Kidney epithelial cell (primary cell): ENCODE measurements at places on chromosomes 4 and X. TPM values are rescaled to one million over a fixed set of nuclear protein-coding genes. Genes with fewer than 3 reads are reported as not detected.

- DNase-seq, result no peak
Measured at GRCh38 chrX:24081661-24082154, 27.0 kb downstream of the EIF2S3 start.

GRCh38 chr4:133270021-133270570, 121.0 kb downstream of the PCDH10 start:
- DNase-seq, result no peak

- DNase-seq, result no peak
Measured at GRCh38 chrX:7252013-7252610, 104.2 kb upstream of the PUDP start.

GRCh38 chr4:94621491-94622080, 136.2 kb upstream of the BMPR1B start:
- no peak for DNase-seq

DNA sequence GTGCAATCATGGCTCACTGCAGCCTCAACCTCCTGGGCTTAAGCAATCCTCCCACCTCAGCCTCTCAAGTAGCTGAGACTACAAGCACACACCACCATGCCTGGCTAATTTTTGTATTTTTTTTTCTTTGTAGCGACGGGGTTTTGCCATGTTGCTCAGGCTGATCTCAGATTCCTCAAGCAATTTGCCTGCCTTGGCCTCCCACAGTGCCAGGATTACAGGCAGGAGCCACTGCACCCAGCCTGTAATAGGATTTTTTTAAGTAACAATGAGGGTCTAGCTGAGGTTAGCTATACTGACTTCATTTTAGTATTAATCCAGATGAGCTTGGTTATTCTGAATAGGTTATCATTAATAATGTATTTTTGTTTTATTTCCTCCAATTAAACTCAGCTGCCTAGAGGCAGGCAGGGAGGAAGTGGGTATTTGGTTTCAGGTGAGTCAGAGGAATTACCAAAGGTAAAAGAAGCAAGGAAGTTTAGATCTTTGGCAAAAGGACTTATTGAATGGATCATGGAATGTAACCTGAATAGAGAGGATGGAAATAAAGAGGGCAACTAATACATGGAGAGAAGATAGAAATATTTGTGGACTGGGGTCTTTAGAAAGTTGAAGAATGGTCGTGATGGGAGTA, 1023.3 kb upstream of the TENM3 start:
- no peak for DNase-seq

GRCh38 chr4:106172861-106173260, 143.1 kb downstream of the TBCK start:
- no peak for DNase-seq

- DNase-seq, result no peak
Measured at GRCh38 chr4:172207258-172207657, 394.1 kb downstream of the GALNTL6 start.

- DNase-seq, result no peak
Measured at GRCh38 chr4:110780538-110780937, 157.7 kb upstream of the PITX2 start.

DNA sequence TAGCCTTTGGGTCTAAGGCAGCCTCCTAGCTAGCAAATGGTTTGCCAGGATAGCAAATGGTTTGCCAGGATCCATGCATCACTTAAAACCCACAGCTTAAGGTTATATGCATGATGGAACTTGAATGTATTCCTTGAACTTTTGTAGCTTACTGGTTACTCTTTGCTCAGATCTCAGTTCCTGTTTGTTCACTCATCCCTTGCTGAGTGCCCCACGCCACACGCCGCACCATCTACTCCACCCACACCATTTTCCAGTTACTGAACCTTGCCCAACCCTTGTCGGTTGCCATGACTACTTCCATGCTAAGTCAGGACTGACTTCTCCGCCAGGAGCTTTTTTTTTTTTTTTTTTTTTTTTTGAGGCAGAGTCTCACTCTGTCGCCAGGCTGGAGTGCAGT, 29.5 kb upstream of the XIAP start:
- peak; percentile 94 for DNase-seq

DNA sequence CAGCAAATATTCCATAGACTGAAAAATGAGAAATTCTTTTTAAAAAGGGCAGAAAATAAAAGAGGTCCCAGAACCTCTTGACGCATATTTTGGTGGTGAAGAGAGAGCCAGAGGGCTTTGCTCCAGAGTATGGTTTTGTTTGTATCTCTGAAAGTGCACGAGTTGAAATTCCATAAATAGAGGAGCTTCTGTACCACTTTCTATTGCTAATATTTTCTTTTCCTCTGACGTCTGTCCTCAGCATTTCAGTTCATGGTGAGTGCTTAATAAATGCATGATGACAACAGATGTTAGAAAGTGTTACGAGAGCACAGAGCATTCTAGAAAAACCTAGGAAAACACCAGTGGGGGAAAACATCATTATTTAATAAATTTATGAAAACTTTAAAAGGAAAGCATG, 145.6 kb downstream of the AMELX start:
- no peak for DNase-seq

GRCh38 chr4:165096776-165097175, 15.9 kb downstream of the TMEM192 start:
- no peak for DNase-seq

- no peak for DNase-seq
Measured at GRCh38 chr4:155040031-155040430, 168.4 kb upstream of the NPY2R start.

The ANXA5 gene
- total RNA-seq, result 334 and 356 TPM in 2 replicates

The SHROOM3 gene
- total RNA-seq, result 42.5 and 45.1 TPM in 2 replicates

The TBX22 gene
- not detected in 2 replicates for total RNA-seq

The SNCA gene
- total RNA-seq, result 7.6 and 8.7 TPM in 2 replicates

The MXRA5 gene
- total RNA-seq, result 4.9 and 5.4 TPM in 2 replicates
